GM10248 (cell line): ENCODE measurements at places on chromosomes 7 and 10.

DNA sequence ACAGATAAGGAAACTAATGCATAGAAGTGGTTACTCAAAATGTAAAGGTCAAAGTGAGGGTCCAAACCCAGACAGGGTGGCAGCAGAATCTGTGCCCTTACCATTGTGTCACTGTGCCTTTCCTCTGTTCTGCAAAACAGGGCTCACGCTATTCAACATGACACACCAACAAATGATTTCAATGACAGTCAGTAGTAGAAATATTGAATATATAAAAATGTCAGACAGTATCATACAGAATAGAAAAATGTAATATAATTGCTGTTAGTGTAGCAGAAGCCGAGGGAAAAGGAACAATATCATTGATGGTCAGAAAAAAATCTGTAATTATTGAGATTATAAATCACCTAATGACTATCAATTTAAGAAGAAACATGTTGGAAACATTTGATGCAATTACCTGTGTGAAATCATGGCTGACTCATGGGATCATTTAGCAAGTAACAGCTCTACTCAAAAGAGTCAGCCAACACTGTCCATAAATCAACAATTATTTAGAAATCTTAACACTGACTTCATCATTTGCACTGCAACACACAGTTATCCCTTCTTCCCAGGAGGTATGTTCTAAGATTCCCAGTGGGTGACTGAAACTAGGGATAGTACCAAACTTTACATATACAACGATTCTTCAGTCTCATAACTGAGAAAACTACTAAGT is 198.7 kb downstream of the DGKI start:
- no peak for DNase-seq

GRCh38 chr7:24812305-24812945 is 55.2 kb upstream of the GSDME start:
- DNase-seq: peak; percentile 58

GRCh38 chr7:22569586-22570321 is 69.8 kb upstream of the STEAP1B start:
- no peak for DNase-seq

- DNase-seq: no peak
These were observed 6.8 kb upstream of the IFIT1B start for GRCh38 chr10:89371079-89371478.

DNA sequence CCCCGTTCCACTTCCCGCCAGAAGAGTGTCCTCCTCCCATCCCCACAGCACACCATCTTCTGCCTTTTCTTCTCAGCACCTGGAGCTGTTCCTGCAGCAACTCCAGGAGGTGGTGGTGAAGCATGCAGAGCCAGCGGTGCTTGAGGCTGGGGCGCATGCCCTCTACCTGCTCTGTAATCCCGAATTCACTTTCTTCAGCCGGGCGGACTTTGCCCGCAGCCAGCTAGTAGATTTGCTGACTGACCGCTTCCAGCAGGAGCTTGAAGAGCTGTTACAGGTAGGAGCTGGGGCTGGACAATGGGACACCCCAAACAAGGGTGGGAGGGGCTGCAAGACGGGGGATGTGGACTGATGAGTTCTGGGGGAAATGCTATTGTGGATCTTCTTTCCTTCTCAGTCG is 19.1 kb upstream of the PVRIG start:
- DNase-seq: no peak

DNA sequence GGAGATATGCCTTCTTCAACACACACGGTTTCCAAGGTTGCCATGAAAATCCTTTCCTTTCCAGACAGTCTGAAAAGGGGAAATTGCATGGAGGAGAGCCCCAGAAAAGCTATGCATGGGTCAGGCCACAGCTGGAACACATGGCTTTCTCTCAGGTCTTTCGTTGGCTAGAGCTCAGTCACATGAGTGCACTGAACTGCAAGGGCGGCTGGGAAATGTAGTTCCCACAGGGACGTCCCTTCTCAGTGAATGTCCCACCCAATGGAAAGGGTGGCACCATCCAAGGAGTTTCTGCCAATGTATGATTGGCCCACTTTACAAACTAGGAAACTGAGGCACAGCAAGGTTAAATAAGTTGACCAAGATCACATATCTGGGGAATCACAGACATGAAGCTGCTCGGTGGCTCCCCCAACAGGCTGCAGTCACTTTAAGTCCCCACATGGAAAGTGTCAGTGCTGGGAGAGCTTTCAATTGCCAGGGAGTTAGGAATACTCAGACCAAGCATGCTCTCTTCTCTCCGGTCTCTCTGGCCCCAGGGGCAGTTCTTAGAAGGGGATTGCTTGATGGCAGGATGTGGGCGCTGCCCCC is 571.3 kb downstream of the GLRX3 start:
- no peak for DNase-seq

DNA sequence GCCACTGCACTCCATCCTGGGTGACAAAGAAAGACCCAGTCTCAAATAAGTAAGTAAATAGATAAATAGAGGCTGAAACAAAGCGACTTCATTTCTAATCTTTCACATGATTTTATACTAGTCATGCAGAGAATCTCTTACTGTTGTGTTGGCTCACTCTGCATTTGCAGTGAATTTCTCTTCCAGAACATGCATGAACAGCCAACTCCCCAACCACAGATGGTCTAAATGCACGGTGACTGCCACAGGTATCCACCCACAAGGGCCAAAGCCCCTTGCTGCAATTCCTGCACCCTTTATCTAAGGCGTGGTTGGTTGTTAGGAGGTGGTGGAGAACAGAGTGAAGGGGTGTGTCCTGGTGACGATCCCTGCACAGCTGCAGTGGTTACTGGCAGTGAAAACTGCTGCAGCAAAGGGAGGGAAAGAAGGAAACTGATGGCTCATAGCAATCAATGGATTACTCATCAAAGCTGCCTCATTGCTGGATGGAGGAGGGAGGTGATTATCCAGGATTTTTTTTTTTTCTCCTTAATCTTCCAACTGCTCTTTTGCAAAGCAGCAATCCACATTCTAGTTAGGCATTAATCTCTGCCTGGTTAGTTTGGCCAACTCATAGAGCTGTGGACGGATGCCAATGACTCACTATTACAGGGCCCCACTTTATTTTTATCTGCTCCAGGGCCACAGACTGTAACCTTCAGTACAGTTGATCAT is 50.6 kb downstream of the PRTFDC1 start:
- peak; percentile 16 for DNase-seq

DNA sequence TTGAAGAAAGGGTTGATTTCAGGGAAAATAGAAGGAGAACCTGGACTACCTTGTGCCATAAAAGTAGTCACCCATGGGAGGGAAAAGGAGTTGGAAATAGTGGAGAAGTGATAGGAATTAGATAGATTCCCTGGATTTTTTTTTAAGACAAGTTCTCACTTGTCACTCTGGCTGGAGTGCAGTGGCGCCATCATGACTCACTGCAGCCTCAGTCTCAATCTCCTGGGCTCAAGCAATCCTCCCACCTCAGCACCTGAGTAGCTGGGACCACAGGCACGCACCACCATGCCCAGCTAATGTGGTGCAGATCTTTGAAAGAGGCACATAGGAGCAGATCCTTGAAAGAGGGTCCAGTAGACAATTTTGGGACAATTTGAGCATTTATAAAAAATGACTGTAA is 9.5 kb upstream of the BLNK start:
- no peak for DNase-seq

DNA sequence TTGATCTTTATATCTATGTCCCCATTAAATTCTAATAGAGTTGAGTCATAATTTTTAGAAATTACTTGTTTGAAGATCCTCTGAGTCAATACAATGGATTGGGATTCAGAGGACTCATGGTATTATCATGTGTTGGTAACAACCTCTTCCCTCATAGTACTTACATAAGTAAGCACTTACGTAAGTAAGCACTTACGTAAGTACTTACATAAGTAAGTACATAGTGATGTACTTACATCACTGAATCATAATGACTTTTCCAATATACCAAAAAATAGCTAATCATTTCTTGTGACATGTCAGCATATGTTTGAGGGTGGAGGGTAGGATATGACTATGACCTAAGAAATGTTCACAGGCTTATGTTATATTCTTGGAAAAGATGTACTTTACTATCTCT is 740.5 kb downstream of the SORCS1 start:
- DNase-seq: no peak

- no peak for DNase-seq
These were observed 88.4 kb upstream of the RHEB start for GRCh38 chr7:151608031-151608551.

DNA sequence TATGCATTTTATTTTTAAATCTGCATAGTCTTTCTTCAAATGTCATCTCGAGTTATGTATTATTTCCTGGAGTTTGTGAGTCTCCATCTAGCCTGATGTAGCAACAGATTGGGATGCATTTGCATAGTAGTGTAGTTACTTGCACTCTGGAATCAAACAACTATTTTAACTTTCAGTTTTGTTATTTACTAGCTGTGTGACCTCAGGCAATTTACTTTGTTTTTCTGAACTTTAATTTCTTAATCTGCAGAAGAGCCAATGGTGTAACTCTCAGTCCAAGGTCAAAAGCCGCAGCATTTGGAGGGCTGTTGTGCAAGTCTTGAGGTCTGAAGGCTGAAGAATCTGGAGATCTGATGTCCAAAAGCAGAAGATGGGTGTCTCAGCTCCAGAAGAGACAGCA is 175.8 kb upstream of the SORCS1 start:
- DNase-seq: no peak

- DNase-seq: no peak
These were observed 240.7 kb downstream of the COBL start for GRCh38 chr7:51075681-51076580.

GRCh38 chr7:26858241-26858715 is 6.1 kb downstream of the SKAP2 start:
- DNase-seq: no peak

DNA sequence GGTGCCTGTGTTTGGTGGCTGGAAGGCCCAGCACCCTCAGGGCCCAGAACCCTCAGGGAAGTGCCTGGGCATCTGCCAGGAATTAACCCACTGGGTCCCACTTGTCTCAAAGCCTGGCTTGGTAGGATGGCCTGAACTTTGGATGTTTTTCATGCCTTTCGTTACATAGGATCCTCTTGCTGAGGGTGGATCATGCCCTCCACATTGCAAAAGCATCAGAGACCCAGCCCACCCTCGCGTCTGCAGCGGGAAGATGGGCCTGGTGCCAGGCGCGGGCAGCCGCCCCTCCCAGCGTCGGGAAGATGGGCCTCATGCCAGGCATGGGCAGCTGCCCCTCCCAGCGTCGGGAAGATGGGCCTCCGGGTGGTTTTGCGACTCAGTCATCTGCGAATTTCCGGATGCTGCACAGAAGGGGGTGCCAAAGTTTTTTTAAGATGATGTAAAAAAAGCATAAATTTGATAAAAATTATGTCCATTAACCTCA is 51.9 kb upstream of the PRKAR1B start:
- DNase-seq: no peak

DNA sequence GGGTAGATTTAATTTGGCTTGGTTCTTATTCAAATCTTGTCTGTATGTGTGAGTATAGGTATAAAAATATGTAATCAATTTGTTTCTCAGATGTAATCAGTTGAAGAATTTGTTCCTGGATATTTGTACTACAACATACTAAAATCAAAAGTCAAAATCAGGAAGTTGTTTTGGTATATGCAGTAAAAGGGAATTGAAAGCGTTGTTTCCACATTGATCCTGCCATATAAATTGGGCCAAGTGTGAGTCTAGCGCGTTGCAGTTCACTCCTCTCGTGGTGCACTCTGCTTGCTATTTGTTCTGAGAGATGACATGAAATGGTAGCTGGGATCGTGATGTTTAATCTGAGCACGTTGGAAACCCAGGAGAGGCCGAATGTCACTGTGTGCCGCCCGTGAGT is 55.9 kb downstream of the SHH start:
- DNase-seq: no peak

GRCh38 chr10:115379064-115379463 is 285.9 kb downstream of the ATRNL1 start:
- DNase-seq: no peak

- no peak for DNase-seq
These were observed 98.2 kb upstream of the NEBL start for GRCh38 chr10:20995123-20995987.

DNA sequence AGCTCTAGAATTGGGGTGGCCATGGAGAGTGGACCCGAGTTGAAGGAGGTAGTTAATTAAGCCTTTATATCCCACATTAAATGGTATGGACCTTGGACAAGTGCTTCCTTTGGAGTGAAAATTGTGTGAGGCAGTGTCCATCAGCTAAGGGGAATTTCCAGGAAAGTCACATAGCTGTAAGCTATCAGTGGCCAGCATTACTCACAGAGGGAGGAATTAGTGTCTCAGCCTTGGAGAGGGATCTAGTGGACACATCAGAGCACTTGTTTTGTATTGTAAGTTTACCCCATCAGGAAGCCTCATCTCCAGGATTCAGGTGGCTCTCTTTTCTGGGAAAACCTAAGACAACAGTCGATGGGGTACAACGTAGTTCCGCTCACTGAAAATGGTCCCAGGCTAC is 416.7 kb downstream of the TFEC start:
- DNase-seq: no peak

GRCh38 chr7:93958216-93958615 is 36.7 kb downstream of the GNG11 start:
- DNase-seq: no peak

DNA sequence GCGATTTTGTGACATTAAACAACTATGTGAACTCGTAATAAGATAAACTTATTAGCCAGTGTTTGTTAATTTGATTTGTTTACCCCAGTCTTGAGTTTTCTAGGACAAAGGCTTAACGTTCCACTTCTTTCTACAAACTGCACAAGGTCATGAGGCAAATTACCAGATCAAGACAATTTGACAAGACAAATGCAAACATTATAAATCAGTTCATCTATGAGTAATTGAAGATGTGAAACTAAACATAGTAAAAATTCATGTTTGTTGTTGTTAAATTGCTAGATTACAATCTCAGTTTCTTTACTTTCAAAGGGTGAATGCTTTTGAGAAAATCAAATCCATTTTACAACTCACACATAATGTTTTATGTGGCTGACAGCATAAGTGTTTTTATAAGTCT is 13.4 kb upstream of the ZNF804B start:
- no peak for DNase-seq

GRCh38 chr10:124849111-124849773 is 47.6 kb downstream of the ABRAXAS2 start:
- DNase-seq: no peak
